ENCODE measurements at places on chromosomes 2 and 18.

GRCh38 chr18:71398531-71398930, 1109.7 kb downstream of the SOCS6 start:
- peak; percentile 37 for DNase-seq

- no peak for DNase-seq
Measured at GRCh38 chr2:146678516-146678915, 1166.3 kb upstream of the ACVR2A start.

DNA sequence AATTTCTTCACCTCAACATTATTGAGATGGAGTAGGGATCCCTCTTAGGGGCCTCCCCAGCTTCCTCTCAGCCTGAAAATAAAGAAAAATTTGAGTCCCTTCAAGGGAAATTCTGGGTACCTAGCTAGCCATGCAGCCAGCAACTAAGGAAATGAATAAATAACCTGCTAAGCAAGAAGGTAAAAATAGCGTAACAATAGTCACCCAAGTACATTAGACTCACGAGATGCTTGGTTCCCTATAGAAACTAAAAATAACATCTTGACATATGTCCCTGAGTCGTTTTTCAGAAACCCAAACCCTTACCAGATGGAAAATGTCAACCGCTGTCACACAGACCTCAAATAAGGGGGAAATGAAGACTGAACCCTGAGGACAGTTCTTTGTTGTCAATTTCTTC, 51.9 kb downstream of the CACNB4 start:
- DNase-seq, result no peak

- DNase-seq, result no peak
Measured at GRCh38 chr2:222915092-222915957, 54.5 kb downstream of the ACSL3 start.

GRCh38 chr2:152355409-152355831, 20.4 kb downstream of the FMNL2 start:
- no peak for DNase-seq

GRCh38 chr2:241627675-241628074, 9.3 kb downstream of the THAP4 start:
- DNase-seq, result no peak

DNA sequence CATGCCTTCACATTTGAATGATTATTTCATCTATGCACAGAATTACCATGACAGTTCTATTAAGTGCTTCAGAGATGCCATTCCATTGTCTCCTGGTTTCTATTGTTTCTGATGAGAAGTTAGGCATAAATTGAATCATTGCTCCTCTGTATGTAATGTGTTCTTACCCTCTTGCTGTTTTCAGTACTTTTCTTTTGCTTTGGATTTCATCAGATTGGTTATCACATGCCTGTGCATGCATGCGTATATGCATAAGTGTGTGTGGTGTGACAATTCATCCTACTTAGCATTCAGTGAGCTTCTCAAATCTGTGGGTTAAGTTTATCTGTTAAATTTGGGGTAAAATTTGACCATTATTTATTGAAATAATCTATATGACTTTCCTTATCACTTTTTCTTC, 263.3 kb upstream of the RND3 start:
- DNase-seq, result no peak

GRCh38 chr18:44679914-44680272, 795 bp upstream of the SETBP1 start:
- no peak for DNase-seq

DNA sequence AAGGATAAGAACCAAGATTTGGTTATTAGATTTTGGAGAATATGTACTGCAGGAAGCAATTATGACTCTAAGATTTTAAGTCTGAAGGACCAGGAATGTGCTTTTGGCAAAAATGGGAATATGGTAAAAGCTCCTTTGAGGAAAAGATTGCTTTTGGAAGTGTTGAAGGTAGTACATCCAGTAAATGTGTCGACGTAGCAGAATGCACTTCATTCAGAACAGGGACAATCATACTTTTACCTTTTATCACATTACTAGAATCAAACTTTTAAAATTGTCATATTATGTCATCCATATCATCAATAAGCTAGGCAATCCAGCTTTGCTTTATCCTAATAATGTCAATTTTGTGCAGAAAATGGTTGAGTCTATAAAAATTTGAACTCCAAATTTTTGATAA, 74.3 kb upstream of the MSTN start:
- no peak for DNase-seq

- DNase-seq, result peak; percentile 82
Measured at GRCh38 chr18:11849841-11850634, 1.2 kb upstream of the CHMP1B start.

DNA sequence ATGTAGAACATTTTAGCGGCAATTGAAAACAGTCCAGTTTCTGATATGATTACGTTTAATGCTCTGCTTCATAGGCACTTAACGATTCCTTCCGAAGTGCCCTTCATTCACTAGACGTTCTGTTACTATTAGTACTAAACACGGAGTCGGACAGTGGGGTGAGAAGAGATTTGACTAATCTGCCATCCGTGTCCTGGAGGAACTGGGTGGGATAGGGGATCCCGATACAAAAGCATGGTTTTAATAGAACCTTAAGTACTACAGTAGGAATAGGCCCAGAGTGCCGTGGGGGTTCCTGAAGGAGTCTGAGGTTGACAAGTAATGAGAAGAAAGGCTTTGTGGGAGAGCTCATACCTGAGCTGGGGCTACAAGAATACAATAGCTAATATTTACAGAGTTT, 631 bp downstream of the MORN2 start:
- no peak for DNase-seq

DNA sequence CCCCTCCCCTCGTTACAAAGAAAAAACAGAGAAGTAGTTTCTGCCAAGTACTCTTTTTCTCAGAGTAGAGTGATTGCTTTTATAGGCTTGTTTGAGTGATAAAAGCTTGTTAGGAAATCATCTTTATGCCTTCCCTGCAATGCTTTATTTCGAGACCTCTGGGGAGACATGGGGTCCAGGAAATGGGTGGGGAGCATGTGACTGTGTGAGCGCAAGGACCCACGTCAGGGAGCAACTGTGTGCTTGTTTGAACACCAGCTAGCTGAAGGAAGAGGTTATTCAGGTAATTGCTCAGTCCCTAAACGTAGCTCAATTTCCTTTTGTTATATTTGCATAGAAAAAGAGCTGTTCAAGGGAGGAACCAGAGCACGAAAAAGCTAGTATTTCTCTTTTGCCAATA, 187.3 kb downstream of the FAM210A start:
- DNase-seq, result peak; percentile 15
